Stimulated activated CD4-positive, alpha-beta T cell treated with anti-CD3 and anti-CD28 coated beads, Interleukin-1b, Interleukin-23, amount 100 ng/mL, for 4 hours (primary cell): ENCODE measurements at places on chromosomes 2 and 18.
A peak's percentile ranks its signal among the peaks of the same experiment; 100 is the strongest.

DNA sequence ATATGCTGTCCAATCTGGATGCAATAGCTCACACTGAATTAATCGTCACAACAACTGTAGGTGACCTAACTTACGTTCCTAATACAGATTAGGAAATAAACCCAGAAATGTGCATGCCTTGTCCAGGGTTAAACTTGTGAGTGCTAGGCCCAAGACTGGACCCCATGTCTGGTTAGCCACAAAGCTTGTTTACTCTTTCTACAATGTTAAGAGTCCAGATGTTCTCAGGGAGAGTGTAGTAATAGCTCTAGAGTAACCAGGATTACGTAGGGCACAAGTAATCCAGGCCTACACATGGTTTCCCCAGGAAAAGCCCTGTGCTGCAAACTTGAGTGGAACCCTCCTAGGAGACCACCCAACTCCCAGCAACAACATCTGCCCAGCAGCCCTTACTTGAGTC, 26.2 kb downstream of the TRIB2 start:
- no peak for DNase-seq

GRCh38 chr2:182066400-182067087, 80.9 kb downstream of the PPP1R1C start:
- DNase-seq, result no peak

DNA sequence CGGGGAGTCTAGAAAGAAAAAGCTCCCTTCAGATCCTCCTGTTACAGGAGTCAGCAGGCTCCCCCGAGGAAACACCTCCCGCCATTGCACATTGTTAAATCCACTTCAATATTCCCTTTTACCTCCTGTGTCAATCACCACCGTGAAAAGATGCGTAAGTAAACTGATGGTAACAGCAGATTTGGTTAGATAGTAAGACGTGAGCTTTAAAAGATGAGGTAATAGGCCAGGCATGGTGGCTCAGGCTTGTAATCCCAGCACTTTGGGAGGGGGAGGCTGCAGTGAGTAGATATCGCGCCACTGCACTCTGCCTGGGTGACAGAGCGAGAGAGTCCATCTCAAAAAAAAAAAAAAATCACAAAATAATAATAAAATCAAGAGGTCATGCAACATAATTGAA, 15.2 kb upstream of the NCL start:
- no peak for DNase-seq

DNA sequence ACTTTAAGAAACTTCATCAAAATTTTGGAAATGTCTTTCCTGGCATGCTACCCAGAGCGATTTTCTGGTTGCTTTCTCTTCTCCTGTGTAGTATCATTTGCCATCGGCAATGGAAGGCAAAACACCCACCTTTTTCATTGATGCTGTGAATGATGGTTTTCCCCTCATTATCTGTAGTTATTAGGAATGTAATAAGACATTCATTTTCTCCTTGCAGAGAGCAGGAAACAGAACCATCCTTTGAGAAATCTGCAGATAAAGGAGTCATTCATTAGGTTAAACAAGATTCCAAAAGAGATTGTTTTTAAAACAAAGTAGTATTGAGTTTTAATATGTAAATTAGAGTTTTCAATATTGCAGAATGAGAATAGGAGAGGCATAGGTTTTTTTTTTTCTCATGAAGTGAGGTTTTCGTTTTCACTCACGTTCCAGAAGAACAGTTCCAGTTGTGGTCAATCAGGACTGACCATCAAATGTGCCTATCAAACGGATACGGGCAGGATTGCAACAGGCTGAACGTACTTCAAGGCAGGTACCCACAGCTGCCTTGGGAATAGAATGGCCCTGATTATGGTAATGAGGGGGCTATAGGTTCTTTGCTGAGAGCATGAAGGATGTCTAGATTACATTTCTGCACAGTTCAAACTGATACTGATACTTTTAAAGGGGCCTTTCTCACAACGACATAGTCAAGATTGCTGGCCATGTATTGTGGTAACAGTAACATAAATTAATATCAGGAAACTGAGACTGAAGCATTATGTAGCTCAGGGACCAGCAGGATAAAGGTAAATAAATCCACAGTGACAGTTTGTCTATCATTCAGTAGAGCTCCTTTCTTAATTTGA, 49.8 kb upstream of the PLA2R1 start:
- no peak for DNase-seq

GRCh38 chr2:223800908-223801307, 36.5 kb downstream of the AP1S3 start:
- DNase-seq, result no peak

- DNase-seq, result peak; percentile 10
Measured at GRCh38 chr2:181656450-181657291, at the start of gene CERKL. CERKL (minus strand) TSS chr2:181657105; CDS start chr2:181657006, 99 bp downstream.

- no peak for DNase-seq
Measured at GRCh38 chr2:214578442-214578841, 167.6 kb downstream of the VWC2L start.
